Kasumi-1 (cell line): ENCODE measurements at places on chromosomes 12 and 14.

DNA sequence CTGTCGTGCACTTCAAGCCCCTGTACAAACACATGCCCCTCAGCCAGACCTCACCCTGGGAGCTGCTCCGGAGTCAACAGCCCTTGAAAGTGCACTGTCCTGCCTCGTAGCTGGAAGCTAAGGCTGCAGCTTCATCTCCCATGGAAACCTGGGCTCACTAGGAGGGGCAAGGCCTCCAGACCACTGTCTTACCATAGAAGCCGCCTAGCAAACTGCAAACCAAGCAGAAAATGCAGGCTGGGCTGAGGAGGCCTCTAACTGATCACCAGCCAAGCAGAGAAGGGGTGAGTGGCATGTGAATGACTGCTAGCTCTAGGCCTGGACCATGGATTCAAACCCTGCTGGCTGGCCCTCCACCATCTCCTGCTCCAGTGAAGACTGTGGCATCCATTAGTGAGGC, 340.2 kb downstream of the CACNA1C start:
- DNase-seq, result no peak

DNA sequence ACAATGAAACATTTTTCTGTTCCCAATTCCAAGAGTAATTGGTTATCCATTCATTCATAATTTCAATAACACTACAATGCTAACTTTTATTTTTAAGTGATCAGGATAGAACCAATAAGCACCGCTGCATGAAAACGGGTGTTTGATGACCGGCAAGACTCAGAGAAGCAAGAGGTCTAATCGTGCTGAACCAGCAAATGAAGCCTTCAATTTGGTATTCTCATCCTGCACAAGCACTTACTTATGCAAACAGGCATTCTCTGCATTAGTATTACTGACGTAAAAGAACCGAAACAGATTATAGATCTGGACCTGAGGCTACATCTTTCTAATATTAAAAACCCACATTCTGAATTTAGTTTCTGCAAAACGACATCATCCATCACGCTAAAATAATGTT, 67.7 kb downstream of the RBM19 start:
- no peak for DNase-seq

DNA sequence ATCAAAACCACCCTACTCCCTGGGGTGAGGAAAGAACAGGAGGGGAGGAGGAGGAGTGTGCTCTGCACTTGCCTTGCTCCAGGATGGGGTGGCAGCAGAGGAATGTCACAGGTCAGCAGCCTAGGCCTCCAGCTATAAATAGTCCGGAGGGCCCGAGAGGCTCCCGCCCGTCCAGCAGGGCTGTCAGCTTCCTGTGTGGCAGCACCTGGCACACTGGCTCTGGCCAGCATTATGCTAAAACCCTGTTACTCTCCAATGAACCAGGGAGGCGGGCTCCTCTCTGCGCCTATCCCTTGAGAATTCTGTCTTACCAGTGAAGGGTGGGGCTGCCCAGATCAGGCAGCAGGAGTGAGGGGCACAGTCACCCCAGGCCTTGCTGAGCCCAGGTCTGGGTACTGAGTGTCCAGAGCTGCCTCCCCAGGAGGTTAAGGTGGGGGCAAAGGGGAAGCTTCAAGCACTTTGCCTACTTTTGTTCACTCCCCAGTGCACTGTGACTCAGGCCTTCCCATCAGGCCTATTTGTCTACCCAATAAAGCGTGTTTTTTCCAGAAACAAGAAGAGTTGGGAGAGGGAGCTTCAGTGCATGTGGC, 1.2 kb upstream of the COX14 start:
- DNase-seq, result no peak

DNA sequence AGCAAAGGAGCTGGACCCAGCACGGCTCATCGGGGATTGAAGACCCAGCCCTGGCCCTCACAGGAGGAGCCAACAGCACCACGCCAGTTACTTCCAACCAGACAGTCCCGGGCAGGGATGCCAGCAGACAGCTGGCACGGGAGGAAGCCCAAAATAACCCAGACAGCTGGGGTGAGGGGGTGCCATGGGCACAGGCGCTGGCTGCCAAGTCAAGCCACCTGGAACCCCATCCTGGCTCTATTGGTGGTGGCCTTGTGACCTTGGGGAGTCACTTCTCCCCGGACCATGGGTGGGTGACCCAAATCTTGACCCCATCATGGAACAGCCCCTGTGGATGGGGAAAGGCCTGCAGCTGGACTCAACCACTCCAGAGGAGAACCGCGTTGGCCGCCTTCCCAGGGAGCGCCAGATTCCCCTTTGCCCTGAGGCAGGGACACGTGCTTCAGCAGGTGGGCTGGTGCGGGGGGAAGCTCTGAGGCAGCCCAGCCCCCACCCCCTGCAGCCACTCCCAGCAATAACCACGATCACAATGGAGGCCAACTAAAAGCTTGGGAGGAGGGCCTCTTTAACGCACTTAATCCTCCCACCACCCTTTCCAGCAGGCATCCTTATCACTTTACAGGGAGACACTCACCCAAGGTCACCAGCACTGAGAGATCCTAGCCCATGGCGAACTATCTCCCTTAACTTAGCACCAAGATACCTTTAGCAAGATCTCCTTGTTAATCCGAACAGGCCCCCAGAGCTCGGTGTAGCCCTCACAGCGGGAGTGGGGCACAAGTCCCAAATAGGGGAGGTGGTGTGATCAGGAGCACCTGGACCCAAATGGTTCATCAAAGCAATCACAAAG, 4.7 kb upstream of the RHOF start:
- no peak for DNase-seq

DNA sequence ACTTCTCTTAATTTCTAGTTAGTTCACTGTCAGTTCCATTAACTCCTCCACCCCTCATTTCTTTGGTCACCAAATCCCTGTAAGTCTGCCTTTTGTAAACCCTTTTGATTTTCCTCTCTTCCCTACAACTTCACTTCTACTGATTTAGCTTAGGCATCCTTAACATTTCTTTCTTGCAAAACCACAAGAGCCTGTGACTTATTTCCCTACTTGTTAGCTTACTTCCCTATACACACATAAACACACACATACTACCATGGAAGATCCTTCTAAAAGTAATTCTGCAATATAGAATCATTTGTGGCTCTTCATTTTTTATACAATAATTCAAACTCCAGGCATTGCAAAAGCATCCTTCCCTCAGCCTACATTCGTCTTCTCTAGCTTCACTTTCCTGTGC, 494.3 kb upstream of the USP15 start:
- no peak for DNase-seq

DNA sequence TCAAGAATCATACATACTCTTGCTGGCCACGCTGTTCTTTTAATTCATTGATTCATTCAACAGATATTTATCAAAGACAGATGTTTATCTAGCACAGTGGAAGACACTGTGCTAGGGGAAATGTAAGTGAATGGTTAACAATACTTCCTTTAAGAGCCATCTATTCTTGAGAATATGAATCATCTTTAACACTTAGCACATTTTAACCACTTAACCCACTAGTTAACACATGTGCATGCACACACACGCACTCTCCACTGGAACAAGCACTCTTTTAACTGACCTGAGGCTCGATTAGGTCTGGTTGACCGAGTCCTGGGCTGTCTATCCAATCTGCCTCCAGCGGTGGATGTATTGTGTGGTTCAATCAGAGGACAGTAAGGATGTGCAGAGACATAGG, 34.6 kb downstream of the LMNTD1 start:
- peak; percentile 14 for DNase-seq

DNA sequence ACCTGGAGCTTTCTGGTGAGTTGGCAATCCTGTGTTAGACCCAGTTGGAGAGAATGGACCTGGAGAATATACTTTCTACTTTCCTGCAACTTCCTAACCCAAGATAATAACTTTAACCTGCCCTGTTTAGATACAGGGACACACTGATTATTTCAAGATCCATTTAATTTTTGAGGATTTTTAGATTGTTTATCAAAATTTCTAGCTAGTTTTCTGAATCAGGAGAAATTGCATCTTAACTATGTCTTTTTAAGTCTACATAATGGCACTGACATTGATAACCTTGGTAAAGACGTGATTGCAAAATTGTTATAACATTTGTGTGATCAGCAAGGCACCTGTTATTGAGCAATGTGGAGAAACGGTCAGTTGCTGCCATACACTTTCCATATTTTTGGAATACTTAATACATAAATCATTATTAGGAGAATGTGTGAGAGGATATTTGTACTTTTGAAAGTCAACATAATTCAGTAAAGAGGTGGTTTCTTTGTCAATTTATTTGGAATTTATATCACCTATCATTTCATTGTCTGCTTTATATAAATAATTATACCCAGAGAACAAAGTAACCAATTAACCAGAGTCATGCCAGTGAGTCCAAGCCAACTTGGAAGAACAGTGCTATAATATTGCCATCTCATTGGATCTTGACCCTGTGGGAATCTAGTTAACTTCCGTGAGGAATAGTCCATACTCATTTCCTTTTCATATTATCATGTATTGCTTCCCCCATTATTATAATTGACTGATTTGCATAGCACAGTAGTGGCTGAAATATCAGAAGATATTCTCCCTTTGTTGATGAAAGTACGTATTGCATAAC, 28.4 kb downstream of the NFYB start:
- DNase-seq, result no peak

DNA sequence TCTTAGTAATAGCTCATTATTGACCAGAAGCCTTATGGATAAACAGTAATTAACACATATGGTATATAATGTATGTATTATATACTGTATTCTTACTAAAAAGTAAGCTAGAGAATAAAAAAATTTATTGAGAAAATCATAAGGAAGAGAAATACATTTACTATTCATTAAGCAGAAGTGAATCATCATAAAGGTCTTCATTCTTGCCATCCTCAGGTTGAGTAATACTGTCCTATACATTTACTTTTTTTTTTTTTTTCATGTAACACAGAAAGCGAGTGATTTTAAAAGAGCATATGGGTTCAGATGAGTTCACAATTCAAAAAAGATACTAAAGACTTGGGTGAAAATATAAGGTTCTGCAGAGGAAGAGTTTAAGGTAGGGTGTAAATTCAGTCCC, 152.5 kb downstream of the TGFB3 start:
- no peak for DNase-seq

- DNase-seq, result peak; percentile 73
These were observed 63.5 kb downstream of the DGLUCY start for GRCh38 chr14:91177073-91178034.

GRCh38 chr14:100823413-100824080, 2.4 kb upstream of the MEG3 start:
- DNase-seq, result no peak

DNA sequence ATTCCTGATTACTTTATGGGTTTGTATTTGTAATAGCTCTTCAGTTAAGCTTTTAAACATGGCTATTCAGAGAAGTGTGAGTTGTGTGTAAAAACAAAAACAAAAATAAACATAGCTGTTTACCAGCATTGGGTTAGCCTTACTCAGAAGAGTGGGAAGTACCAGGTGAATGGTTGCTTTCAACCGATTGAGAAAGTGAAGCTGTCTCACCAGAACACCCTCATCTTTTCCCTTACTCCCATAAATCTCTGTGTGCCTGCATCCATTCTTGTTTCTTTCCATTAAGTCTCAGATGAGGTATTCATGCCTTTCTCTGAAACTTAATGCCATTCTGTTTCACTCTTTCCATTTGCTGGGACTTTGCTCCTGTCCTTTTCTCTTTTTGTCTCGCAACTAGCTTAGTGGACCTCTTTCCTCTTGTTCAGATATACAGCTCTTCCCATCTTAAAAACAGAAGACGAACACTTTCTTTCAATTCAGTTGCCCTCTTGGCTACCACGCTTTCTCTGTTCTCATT, 10.7 kb downstream of the BORCS5 start:
- DNase-seq, result no peak

- DNase-seq, result no peak
These were observed at the start of gene TNFAIP2 for GRCh38 chr14:103122947-103123633. TNFAIP2 (plus strand) TSS chr14:103123461; CDS start chr14:103126458, 2,997 bp downstream.

DNA sequence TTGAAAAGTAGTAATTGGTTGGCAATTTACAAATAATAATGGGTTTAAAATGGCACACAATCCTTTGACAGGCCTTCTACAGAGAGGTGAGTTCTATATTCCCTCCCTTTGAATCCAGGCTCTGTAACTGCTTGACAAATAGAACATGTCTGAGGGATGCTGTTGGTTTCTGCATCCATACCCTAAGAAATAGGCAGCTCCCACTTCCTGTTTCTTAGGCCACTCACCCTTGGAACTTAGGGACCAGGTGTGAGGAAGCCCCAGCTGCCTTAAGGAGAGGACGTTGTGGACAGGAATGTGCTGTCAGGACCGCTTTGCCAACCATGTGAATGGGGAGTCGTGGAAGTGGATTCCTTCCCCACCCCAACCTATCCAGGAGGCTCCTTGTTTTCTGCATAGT, 59.4 kb downstream of the LMNTD1 start:
- no peak for DNase-seq

DNA sequence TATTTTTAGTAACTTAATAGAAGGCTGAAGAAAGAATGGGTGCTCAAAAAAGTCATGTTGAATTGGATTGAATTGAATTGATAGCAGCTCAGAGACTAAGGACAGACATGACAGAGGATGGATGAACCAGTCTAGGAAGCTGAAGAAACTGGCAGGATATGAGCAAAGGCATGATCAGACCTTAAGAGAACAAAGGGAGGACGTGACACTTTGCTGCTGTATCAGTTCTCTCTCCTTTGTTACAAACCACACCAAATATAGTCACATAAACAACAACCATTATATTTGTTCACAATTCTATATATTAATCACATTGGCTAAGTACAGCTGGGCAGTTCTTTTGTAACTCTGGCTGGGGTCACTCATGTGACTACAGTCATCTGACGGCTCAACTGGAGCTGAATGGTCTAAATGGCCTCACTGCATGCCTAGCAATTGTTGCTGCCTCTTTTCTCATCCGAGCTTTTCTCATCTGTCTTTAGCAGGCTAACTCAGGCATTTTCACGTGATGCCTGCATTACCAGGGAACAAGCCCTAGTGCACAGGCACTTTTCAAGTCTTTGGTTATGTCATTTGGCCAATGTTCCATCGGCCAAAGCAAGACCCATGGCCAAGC, 355.0 kb downstream of the ETNK1 start:
- no peak for DNase-seq

GRCh38 chr14:99612738-99613330, 8.8 kb upstream of the CCDC85C start:
- DNase-seq, result no peak

DNA sequence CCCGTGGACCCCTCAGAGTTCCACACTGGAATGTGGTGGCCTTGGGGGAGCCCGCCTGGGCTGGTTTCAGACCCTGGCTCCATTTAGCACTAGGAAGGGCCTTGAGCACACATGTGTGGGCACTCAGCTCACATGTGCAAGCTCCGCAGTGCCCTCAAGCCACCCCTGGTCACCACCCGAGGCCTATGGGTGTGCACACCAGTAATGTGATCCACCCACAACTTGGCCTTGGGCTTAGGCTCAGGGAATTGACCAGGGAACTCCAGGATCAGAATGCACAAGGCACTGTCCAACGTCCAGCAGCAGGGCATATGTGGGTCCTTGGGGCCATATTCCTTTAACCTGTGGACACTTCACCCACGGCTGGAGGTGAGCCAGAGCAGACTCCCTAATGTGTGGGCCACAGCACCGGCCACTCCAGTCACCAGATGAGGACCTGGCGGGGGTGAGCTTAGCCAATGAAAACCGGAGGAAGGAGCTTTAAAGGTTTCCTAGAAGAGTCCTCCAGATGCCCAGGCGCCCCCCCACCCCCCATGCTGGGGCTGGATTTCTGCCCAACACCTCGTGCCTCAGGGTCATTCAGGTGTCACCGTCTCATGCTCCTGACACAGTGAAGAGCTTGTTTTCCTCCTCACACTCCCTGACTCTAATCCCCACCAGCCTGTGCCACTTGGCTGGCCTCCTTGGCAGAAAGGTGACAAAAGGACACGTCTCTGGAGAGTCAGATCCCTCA, 209.2 kb downstream of the ZFP36L1 start:
- no peak for DNase-seq

- DNase-seq, result no peak
These were observed 21.5 kb downstream of the LLPH start for GRCh38 chr12:66109056-66109455.

- peak; percentile 14 for DNase-seq
These were observed 702.7 kb downstream of the TMTC2 start for GRCh38 chr12:83389237-83389996.
